ENCODE measurements at places on chromosomes 16 and 17. TPM values are rescaled to one million over a fixed set of nuclear protein-coding genes. Genes with fewer than 3 reads are reported as not detected.
A peak's percentile ranks its signal among the peaks of the same experiment; 100 is the strongest.

DNA sequence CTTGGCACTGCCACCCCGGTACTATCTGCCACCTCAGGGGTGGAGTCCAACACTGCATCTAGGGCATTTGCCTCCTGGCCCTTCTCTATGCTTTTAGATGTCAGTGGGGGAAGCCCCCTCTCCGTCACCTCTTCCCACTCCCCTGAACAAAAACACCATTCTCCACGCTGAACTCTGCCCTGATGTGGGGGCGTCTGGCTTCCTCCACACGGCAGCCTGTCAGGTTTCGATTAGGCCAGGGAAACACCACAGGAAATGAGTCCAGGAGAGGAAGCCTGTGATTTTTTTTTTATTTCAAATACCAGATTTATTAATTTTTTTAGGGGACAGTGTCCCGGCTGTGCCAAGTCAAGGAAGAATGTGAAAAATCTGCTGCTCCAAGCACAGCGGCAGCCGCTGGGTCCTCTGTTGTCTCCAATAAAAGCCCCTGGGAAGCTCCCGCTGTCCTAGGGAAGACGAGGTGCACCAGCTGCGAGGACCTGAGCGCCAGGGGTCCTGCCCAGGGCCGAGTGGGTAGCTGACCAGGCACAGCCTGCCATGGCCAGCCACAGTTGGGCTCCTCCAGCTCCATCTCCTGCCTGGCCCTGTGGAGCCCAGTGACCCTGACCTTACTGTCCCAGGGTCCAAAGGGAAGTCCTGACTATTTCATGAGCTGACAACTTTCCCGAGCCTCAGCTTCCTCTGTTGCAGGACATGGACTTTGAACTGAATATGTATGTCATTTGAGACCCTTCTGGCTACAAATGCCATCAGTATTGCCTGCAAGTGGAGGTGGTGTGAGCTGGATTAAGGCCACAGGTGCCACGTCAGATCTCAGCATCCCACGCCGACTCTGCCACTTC is 336.7 kb downstream of the FOXL1 start:
- no peaks in the 10 kb centered on the region for H3K36me3 ChIP-seq
- no peak overlapping the region for H3K27ac ChIP-seq
- peaks cover 7% of the 10 kb centered on the region for H3K4me1 ChIP-seq

- no peak overlapping the region for H3K27ac ChIP-seq
- no peak for DNase-seq
- no peaks in the 10 kb centered on the region for H3K36me3 ChIP-seq
Observed at GRCh38 chr16:88358023-88358420, 24.7 kb upstream of the ZNF469 start.

GRCh38 chr16:68529931-68530701 is 9.0 kb upstream of the ZFP90 start:
- H3K27ac ChIP-seq = no peak overlapping the region
- DNase-seq = peak; percentile 68
- peaks cover 3% of the 10 kb centered on the region for H3K4me1 ChIP-seq
- H3K4me3 ChIP-seq = peak overlapping the region; percentile 68
- no peaks in the 10 kb centered on the region for H3K36me3 ChIP-seq

DNA sequence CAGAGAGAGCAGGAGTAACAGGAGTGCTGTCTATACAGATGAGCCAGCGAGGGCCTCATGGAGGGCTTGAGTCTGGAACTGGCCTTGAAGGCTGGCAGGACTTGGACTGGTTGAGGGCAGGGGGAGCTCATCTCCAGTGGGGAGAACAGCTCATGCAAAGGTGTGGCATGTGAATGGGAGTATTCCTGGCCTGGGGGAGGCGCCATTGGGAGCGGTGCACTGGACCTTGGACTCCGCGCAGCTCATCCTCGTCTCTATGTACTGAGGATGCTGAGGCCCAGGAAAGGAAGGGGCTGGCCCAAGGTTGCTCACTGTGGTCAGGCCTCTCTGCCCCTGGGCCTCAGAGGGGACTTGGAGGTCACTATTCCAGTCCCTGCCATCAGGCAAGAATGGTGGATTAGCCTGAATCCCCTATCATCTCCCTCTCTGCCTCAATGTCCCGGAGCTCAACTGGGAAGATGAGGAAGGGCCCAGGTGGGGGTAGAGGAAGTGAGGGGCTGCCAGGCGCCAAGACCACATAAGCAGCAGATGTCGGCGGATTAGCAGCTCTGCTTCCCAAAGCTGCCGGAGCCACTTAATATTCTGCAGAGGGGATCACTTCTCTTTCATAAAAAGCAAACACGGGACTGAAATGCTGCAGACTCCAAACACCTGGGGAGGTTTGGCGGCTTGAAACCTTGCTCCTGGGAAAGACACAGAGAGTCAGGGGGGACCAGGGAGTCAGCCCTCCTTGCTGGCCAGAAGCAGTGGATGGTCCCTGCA is 88.9 kb downstream of the SDK2 start:
- no peaks in the 10 kb centered on the region for H3K27me3 ChIP-seq
- no peak overlapping the region for H3K4me3 ChIP-seq
- H3K27ac ChIP-seq = no peak overlapping the region
- no peaks in the 10 kb centered on the region for H3K36me3 ChIP-seq

DNA sequence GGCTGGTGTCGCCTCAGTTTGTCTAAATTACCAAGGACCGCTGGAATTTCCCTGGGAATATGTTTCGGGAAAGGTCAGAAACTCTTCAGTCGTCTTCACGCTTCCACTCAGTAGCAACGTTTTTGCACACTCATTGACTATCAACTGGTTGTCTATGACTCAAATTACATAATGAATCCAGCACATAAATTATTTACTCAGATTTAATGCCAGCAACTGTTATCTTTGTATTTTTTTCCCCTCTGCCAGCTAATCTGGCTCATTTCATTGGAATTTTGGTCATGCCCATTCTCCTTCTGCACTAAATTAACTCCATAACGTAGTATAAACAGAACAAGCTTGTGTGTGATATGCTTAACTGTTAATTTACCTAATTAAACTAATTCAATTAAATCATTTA is 372.7 kb upstream of the ZFHX3 start:
- no peak overlapping the region for H3K4me3 ChIP-seq
- H3K27me3 ChIP-seq = no peaks in the 10 kb centered on the region
- H3K27ac ChIP-seq = no peak overlapping the region
- no peaks in the 10 kb centered on the region for H3K4me1 ChIP-seq

GRCh38 chr16:86919578-86920305 is 341.4 kb downstream of the FOXL1 start:
- H3K36me3 ChIP-seq = no peaks in the 10 kb centered on the region
- H3K4me3 ChIP-seq = no peak overlapping the region
- no peak overlapping the region for H3K27ac ChIP-seq
- H3K27me3 ChIP-seq = no peaks in the 10 kb centered on the region
- DNase-seq = no peak
- H3K4me1 ChIP-seq = peaks cover 19% of the 10 kb centered on the region

- H3K27ac ChIP-seq = no peak overlapping the region
- no peak overlapping the region for H3K4me3 ChIP-seq
- no peak for DNase-seq
- H3K4me1 ChIP-seq = no peaks in the 10 kb centered on the region
- no peaks in the 10 kb centered on the region for H3K27me3 ChIP-seq
Observed at GRCh38 chr16:31284926-31285325, 25.2 kb downstream of the ITGAM start.

DNA sequence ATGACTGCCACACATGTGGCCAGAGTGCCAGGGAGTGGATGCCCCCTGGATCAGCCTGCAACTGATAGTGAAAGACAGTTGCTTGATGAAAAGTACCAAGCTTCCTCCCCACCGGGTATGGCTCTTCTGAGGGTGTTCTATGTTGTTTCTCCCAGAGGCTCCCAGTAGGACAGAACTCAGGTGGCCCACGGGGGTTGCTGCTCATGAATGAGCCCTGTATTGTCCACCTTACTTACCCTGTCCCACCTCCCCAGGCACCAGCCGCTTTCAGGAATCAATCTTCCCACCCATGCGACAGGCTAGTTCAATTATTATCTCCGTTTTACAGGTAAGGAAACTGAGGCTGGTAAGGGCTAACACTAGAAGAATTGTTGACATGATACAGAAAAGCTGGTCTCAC is 34.9 kb upstream of the RGS9 start:
- H3K27me3 ChIP-seq = peaks cover 8% of the 10 kb centered on the region
- no peak overlapping the region for H3K4me3 ChIP-seq
- peaks cover 35% of the 10 kb centered on the region for H3K4me1 ChIP-seq
- H3K36me3 ChIP-seq = no peaks in the 10 kb centered on the region
- H3K27ac ChIP-seq = no peak overlapping the region

DNA sequence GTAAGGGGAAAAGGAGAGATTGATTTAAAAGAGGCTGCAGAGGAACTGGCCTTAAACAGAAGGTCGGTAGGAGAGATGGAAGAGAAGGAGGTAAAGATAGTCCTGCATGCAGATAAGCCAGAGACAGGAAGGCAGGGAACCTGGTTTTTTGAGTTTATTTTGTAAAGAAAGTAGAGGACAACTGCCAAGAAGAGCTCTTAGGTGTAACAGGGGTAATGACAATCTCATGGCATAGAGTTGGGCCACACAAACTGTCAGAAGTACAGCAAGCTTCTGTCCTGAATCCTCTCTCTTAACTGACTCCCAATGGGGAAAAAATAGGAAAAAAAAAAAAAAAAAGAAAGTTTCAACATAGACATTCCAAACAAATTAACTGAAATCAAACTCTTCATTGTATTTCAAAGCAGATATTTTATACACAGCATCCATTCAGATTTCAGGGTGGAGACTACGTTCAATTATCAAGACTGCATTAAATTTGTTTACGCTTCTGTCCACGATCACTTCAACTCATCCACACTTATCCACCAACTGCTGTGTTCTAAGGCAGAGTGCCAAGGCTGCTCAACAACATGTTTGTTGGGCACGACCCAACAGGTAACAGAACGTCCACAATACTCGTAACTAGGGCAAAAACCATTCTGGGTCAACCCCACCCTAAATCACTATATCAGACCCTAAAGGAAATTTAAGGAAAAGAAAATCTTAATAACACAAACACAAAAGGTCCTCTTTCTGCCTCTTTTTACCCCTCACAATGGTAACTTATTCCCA is 34.9 kb downstream of the USP31 start:
- no peaks in the 10 kb centered on the region for H3K4me1 ChIP-seq
- no peaks in the 10 kb centered on the region for H3K36me3 ChIP-seq
- no peak for DNase-seq
- H3K27ac ChIP-seq = no peak overlapping the region

- no peak overlapping the region for H3K4me3 ChIP-seq
- DNase-seq = no peak
- H3K27me3 ChIP-seq = peaks cover 2% of the 10 kb centered on the region
Observed at GRCh38 chr17:60423865-60424264, 1.6 kb downstream of the CHCT1 start.

DNA sequence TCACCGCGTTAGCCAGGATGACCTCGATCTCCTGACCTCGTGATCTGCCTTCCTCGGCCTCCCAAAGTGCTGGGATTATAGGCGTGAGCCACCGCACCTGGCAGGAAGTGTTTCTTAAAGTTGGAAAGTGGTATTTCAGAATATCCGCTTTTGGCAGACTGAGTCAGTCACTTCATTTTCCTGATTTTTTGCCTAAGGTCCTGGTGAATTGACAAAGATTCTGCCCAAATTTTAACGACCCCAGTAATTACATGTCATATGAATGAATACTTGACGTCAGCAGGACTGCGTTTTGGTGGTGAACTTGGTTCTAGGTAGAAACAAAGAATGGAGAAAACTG is 4.5 kb upstream of the BRCA1 start:
- no peak overlapping the region for H3K4me3 ChIP-seq
- H3K27ac ChIP-seq = no peak overlapping the region
- no peak for DNase-seq
- H3K36me3 ChIP-seq = peaks cover 4% of the 10 kb centered on the region
- H3K4me1 ChIP-seq = peaks cover 7% of the 10 kb centered on the region

DNA sequence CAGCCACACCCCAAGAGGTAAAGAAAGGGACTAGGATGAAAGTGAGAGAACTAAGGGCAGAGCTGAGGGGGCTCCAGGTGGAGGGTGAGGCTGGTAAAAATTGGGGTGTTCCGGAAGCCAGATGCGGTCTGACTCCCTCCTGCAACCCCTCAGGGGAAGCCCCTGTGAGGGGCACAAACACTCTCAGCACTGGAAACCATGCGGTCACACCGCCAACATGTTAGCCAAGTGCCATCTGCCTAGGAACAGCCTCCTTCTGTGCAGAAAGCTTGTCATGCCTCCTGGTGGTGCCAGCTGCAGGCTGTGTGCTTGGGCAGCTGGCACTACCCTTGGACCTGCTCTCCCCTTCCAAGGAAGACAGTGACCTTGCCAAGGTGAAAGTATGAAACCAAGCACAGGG is 83.5 kb upstream of the RPL38 start:
- DNase-seq = no peak
- H3K27me3 ChIP-seq = no peaks in the 10 kb centered on the region
- no peaks in the 10 kb centered on the region for H3K36me3 ChIP-seq

- H3K4me1 ChIP-seq = no peaks in the 10 kb centered on the region
- DNase-seq = no peak
- no peaks in the 10 kb centered on the region for H3K36me3 ChIP-seq
- H3K27ac ChIP-seq = no peak overlapping the region
- no peaks in the 10 kb centered on the region for H3K27me3 ChIP-seq
Observed at GRCh38 chr16:12504312-12504711, 299.4 kb downstream of the CPPED1 start.

DNA sequence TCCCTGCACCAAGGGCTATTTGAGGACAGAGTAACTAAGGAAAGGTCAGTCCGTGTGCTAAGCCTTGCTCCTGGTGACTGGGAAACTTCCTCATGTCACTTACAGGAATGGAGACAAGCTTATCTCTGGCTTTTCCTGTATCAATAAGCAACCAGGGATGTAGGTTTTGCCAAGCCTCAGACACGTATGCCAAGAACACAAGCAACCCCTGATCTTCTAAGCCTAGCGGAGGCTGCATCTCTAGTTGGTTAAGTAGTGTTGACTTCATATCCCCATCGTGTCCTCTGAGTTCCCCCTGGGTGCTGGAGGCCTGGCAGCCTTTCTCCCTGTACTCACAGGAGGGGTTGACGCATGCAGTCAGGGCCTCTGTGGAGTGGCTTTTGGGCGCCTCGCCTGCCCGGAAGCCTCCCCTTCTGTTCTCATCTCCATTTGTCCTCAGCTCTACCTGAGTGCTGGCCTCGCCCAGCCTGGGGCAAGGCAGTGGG is 1.4 kb upstream of the C1QTNF1 start:
- no peak overlapping the region for H3K4me3 ChIP-seq
- H3K27me3 ChIP-seq = peaks cover 26% of the 10 kb centered on the region
- H3K36me3 ChIP-seq = no peaks in the 10 kb centered on the region
- DNase-seq = no peak
- H3K4me1 ChIP-seq = peaks cover 25% of the 10 kb centered on the region
- no peak overlapping the region for H3K27ac ChIP-seq

DNA sequence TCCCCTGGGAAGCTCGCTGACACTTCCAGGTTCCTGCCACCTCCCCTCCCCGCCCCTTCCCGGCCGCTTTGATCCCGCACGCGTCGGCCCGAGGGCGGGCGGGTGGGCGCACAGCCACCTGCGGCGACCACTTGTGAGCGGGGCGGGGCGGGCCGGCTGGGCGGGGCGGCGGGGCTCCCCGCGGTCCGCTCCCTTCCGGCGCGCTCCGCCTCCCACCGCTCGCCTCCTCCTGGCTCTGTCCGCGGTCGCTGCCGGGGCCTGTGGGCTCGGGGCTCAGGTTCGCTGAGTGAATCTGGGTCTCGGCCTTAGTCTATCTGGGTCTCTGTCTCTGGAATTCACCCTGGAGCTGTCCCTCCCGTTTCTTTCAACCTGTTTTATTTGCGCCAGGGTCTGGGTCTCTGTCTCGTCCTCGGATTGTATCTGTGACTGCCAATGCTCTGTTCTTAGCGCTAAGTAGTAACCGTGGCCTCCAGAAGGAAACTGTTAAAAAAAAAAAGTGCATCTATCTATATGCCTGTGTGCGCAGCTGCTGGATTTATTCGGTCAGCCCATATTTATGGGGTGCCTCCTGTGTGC is 2.7 kb upstream of the HES7 start:
- H3K4me1 ChIP-seq = peaks cover 44% of the 10 kb centered on the region
- no peaks in the 10 kb centered on the region for H3K36me3 ChIP-seq
- no peak overlapping the region for H3K27ac ChIP-seq
- peaks cover 20% of the 10 kb centered on the region for H3K27me3 ChIP-seq

CD7 gene
- 0.24 TPM for total RNA-seq

RNF112 gene
- 0.36 TPM for total RNA-seq

NGFR gene
- 0.64 TPM for total RNA-seq

OTOA gene
- total RNA-seq = not detected

Data from astrocyte (in vitro differentiated cells and primary cell).